ENCODE measurements at places on chromosomes 7 and 10.

DNA sequence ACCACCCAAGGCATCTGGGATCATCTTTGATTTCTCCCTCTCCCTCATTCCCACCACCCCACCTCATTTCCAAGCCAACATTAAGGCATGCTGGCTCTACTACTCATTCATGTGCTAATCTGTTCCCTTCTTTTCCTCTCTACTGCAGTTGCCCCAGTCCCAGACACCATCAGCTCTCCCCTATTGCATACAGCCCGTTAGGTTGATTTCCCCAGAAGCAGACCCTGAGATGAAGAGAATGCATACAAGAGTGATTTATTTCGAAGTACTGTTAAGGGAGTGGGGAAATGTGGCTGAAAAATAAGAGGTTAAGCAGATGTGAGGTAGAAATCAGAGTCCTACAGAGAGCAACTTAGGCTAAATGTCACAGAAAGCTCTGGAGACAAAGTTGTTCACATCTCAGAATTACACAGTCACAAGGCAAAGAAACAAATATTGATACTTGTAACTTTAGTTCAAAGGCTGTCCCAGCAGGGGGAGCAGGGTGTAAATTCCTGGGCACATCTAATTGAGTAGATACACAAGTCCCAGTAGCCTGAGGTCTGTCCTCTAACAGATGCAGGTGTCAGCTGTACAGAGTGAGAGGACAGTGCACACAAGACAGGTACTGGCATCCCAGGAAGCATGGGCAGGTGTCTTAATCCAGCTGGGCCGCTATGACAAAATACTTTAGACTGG lies 20.9 kb downstream of the AKR1D1 start:
- no peak for DNase-seq

DNA sequence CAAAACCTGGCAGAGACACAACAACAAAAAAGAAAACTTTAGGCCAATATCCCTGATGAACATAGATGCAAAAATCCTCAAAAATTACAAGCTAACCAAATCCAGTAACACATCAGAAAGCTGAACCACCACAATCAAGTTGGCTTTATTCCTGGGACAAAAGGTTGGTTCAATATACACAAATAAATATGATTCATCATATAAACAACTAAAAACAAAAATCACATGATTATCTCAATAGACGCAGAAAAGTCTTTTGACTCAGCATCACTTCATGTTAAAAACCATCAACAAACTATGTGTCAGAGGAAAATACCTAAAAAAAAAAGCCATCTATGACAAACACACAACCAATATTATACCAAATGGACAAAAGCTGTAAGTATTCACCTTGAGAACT lies 283.5 kb downstream of the THSD7A start:
- DNase-seq: no peak

DNA sequence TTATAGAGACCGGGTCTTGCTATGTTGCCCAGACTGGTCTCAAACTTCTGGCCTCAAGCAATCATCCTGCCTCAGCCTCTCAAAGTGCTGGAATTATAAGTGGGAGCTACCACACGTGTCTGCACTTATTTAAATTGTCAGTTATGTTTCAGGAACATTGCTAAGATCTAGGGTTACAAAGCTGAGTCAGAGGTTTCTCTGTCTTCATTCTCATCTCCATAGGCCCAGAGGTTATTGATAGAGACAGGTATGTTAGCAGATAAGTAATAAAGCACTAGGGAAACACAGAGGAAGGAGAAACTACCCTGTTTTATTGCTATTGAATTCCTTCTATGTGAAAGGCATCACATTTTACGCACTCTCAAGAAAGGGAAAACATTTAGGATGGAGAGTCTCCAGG lies 214.1 kb downstream of the REEP3 start:
- no peak for DNase-seq

DNA sequence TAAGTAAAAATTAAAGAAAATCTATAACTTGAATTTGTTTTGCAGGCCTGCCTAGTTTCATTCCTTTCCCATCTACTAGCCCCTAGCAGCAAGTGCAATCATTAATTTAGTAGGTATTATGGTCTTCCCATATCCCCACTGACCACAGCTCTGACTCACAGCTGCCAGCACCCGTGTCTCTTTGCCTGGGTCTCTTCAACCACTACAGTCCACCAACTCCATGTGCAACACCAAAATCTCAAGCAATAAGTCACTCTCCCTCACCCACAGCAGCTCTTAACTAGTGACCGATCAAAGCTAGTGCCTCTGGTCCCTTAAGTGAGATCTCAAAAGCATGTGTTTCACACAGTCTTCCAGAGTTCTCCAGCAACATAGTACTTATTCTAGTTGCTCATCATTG lies 26.0 kb upstream of the THSD7A start:
- DNase-seq: no peak

- DNase-seq: no peak
Observed at GRCh38 chr10:49700997-49701396, 21.5 kb downstream of the C10orf53 start.

Measured in KG1 (cell line).